ENCODE measurements at places on chromosomes 1 and 21.
A peak's percentile ranks its signal among the peaks of the same experiment; 100 is the strongest.

DNA sequence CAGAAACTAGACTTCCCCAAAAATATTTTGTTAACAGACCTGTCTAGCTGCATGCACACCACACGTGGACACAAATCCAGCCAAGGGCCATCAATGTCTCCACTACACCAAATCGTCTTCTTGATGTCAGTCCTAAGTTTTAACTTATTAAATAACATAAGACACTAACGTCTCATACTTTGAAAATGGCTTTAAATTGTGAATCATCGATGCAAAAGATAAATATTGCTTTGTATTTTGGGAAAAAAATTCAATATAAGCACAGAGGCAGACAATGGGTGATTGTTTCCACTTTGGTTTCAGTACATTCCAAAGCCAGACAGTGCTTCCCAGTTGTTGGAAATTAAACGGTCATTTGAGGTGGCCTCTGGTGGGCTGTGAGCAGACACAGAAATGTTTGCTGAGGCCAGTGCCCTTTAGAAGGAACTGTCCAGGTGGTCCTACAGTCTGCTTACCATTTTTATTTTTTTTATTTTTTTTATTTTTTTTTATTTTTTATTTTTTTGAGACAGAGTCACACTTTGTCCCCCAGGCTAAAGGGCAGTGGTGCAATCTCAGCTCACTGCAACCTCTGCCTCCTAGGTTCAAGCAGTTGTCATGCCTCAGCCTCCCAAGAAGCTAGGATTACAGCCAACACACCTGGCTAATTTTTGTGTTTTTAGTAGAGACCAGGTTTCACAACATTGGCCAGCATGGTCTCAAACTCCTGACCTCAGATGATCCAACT, 1.8 kb upstream of the KIAA2013 start:
- DNase-seq, result no peak

DNA sequence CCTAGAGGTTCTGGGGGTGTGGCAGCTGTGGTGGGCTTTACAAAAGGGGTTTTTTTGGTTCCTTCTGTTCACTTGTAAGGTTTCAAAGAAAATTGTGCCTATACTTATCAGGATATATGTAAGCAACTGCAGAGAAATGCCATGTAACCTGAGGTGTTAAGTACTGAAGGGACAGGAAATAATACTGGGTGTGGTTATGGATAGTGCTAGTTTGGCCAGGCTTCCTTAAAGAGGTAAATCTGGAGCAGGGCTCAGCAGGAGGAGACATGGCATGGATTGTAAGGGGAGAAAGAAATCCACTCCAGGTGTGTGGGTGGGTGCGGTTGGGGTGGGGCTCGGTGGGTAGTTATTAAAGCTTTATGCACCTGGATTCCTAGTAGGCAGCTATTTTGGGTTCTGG, 28.3 kb downstream of the KIRREL1 start:
- peak; percentile 42 for DNase-seq

GRCh38 chr1:177645491-177646190, 324.2 kb downstream of the SEC16B start:
- no peak for DNase-seq

DNA sequence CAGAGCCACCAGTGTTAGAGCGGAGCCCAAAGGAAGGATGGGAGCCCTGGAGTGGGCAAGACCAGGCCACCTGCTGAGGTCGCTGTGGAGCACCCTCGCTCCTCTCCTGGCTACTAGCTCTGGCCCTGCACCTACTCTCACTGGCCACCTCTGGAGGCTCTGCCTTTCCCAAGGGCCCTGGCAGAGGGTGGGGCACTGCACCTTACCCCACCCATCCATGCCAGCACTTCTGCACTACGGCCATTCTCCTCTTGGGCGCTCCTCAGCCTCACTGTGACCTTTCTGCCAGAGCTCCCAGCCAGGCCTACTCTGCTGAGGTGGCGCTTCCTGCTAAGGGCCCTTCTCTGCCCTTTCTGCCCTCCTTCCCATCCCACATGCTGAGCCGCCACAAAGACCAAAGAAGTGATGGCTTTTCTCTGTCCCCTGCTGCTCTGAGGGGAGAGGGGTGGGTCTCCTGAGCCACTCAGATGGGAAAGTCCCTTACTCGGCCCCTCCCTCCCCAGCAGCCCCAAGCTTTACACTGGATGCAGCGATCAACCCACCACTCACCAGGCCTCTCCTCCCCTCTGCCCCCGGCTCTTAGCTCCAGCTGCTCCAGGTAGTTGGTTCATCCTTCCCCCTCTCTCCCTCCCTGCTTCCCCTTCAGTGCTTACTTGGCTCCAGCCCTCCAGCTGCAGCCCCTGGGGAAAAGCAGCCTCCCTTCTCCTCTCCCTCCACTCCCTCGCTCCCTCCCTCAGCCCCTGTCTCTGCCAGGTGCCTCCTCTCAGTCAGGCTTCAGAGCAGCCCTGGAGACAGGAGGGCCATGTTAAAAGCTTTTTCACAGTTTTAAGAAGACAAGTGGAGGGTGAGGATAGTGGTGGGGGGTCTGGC, 14.8 kb upstream of the TMEM222 start:
- no peak for DNase-seq

DNA sequence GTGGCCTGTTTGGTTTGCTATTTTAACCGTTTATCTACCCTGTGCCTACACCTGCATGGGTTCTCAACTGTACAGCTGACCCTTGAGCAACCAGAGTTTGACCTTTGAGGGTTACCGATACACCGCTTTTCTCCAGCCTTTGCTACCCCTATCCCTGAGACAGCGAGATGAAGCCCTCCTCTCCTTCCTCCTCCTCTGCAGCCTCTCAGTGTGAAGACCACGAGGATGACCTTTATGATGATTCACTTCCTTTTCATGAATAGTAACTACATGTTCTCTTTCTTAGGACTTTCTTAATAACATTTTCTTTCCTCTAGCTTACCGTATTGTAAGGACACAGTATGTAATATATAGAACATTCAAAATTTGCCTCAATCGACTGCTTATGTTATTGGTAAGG, 14.5 kb upstream of the RNF187 start:
- DNase-seq, result no peak

GRCh38 chr1:154492115-154492514, 9.9 kb upstream of the TDRD10 start:
- no peak for DNase-seq

- peak; percentile 94 for DNase-seq
Measured at GRCh38 chr1:54581621-54582035, 33.6 kb downstream of the ACOT11 start.

GRCh38 chr1:89671775-89672488, 39.0 kb downstream of the LRRC8C start:
- DNase-seq, result peak; percentile 93

DNA sequence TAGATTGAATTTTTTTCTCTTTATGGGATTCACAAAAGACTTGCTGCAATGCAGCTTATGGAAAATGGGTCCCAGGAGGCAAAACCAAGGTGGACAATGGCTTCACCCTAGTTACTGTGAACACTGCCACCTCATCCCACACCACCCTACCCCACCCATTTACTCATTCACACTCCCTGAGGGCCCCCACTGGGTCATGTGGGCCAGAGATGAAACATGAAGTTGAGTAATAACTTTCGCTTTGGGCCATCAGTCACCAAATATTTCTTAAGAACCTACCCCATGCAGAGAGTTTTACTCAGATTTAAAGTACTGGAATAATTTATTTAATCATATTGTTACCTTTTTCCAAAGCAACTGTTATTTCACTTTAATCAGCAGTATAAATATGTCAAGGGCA, 191.8 kb downstream of the TPR start:
- DNase-seq, result peak; percentile 96

DNA sequence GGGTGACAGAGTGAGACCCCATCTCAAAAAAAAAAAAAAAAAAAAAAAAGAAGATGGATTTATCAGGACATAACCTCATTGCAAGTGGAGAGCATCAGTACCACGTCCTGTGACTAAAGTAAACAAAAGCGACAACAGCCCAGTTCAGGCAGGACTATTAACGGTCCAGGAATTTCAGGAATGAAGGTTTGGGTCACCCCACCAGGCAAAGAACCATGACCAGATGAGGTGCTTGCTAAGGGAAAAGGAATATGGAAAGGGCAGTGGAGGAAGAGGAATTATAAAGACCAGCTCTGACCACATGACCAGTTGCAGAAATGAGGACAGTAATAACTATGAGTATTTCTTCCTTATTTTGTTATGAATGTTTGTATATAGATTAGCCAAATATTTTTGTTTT, 35.4 kb upstream of the EIF4G3 start:
- no peak for DNase-seq

- DNase-seq, result no peak
Measured at GRCh38 chr1:53396573-53397268, 62.5 kb upstream of the DMRTB1 start.

DNA sequence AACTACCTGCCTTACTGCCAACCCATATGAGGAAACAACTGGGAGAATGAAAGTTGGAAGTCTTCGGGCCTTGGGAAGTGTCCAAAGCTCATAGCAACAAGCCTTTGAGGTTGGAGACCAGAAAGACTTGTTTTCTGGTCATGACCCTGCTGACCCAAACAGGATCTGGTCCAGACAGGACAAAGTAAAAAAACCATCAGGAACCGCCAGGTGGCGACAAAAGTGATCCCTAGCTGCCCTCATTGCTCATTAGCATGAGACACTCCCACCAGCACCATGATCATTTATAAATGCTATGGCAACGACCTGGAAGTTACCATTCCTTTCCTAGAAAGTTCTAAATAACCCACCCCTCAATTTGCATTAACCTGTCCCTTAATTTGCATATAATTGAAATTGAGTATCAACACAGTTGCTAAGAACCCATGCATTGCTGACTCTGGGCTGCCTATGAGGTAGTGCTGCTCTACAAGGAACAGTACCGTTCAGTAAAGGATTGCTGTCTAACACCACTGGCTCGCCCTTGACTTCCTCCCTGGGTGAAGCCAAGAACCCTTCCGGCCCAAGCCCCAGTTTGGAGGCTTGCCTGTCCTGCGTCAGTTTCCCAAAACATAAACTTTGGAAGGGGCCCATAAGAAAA, 89.0 kb downstream of the URB2 start:
- peak; percentile 45 for DNase-seq

GRCh38 chr1:16006552-16007485, 2.8 kb downstream of the SRARP start:
- peak; percentile 86 for DNase-seq

- peak; percentile 60 for DNase-seq
Measured at GRCh38 chr1:115251856-115252255, 86.2 kb downstream of the NGF start.

- DNase-seq, result no peak
Measured at GRCh38 chr1:45478121-45478814, 12.7 kb downstream of the TESK2 start.

GRCh38 chr1:178940068-178940765, 69.3 kb upstream of the ANGPTL1 start:
- DNase-seq, result no peak

GRCh38 chr1:153795330-153795837, 20.2 kb downstream of the SLC27A3 start:
- DNase-seq, result no peak

- DNase-seq, result no peak
Measured at GRCh38 chr1:75990686-75991085, 58.5 kb upstream of the ASB17 start.

- DNase-seq, result no peak
Measured at GRCh38 chr1:47174656-47175020, 15.2 kb downstream of the PDZK1IP1 start.

GRCh38 chr1:41528106-41528505, 43.6 kb upstream of the EDN2 start:
- no peak for DNase-seq

GRCh38 chr1:47783638-47784496, 213.3 kb downstream of the TRABD2B start:
- no peak for DNase-seq

DNA sequence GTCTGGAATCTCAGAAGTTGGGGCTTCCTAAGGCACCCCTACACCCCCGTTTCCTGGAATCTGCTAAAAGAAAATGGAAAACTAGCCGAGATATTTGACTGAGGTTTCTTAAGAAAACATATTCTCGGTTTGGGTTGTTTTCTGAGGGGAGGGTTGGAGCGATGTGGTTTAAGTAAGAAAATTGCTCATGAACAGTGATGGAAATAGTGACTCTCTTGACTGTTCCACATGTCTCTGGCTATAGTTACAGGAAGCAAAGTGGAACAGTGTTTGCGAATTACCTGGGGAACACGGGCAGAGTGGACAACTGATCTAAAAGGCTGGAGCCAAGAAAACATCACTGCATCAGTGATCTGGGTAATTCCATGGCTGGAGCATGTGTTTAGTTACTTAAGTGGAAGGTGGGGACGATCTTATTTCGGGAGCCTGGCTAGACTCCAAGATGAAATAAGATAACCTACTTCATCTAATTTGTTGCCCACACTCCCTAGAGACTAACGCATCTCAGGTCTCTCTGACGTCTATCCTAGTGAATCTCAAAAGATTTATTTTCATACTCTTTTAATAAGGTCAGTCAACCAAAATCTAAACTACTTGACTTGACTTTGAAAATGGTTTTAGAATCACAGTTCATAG, 92.4 kb downstream of the KCNJ15 start:
- DNase-seq, result no peak

DNA sequence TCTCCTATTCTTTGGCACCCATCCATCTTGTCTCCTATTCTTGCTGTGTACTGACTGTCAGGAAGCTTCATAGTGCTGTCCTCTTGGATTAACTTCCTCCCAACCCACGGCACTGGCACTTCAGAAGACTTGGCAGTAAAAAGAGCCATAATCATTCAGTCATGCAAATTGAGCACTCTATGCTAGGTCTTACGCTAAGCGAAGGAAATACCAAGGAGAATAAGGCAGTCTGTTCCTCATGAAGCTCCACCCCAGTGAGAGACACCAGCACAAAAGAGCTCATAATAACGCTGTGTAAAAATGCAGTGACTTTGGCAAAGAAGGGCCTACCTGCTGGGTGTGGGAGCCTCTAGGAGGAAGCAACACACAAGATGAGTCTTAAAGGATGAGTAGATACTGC, 67.1 kb downstream of the GFI1 start:
- no peak for DNase-seq

GRCh38 chr21:39029900-39030884, 153.1 kb downstream of the PSMG1 start:
- peak; percentile 58 for DNase-seq

DNA sequence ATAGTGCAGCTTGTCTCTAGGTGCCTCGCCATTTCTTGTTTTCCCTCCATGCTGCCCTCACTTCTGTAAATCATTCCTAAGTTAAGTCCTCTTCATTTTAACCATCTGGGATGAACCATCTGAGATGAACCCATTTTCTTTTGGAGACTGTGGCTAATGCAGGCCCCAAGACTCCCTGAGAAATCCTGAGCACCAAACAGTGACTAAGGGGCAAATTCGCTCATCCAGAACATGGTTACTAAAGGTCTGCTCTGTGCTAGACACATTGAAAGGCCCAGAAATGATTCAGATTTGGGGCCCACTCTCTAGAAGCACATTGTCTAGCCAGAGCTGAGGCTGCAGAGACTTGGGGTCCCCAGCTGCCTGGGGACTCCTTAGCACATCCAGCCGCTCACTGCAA, 151.9 kb upstream of the CTTNBP2NL start:
- DNase-seq, result no peak

DNA sequence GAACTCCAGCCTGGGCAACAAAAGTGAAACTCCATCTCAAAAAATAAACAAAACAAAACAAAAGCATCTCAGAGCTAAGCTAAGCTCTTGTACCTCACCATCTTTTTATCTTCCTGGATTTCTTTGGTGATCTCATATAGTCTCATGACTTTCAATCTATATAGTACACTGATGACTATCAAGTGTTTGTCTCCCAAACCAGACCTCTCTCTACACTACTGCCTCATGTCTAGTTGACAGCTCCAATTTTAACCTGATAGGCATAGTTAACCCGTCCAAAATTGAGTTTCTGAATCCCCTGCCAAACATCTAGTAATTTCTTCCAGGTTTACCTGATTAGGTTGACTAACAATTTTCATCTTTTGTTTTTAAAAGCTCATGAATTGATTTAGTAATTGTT, 151.7 kb downstream of the COP1 start:
- no peak for DNase-seq

GRCh38 chr1:94183197-94183815, 54.1 kb downstream of the ARHGAP29 start:
- DNase-seq, result no peak
